Activated CD4-positive, alpha-beta T cell treated with anti-CD3 and anti-CD28 coated beads for 4 hours (primary cell): ENCODE measurements at places on chromosomes 3 and 15.

GRCh38 chr3:78868570-78868969, 899.2 kb downstream of the ROBO1 start:
- DNase-seq: no peak

GRCh38 chr3:146020969-146021368, 140.0 kb downstream of the PLOD2 start:
- no peak for DNase-seq

DNA sequence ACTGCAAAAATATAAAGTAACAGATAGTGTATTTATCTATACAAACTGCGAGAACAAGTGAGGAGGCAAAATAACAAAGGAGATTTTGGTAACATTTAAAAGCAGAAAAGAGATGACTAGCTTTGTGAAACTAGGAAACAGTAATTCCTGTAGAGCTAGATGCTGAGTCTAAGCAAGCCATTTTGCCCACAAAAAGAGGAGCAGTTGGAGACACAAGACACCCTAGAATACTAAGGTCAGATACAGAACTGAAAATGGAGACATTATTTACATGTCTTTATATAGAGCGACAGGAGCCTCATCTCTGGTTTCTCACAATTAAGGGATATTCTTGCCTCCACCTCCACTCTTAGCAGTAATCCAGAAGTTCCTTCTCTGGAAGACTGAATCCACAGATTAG, 732.4 kb upstream of the GBE1 start:
- DNase-seq: no peak

GRCh38 chr15:23913635-23914034, 226.5 kb upstream of the NDN start:
- DNase-seq: no peak

DNA sequence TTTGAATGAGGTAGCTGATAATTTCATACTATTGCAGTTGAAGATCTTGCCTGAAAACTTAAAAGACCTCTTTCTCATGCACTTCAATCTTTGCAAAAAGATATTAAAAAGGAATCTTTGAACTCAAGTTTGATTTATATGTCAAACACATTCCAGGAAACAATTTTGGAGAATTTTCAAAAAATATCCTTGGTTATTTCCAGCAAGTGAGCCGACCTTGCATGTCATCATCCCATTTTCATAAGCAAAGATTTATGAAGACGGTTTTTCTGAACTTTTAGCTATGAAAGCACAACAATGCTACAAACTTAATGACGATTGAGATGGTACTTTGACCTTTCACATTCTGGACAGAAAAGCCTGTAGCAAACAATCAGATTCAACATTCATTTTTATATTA, 95.6 kb downstream of the RFX7 start:
- no peak for DNase-seq

GRCh38 chr15:75517233-75517632, 61.9 kb downstream of the PTPN9 start:
- no peak for DNase-seq
